ENCODE measurements at places on chromosomes 5 and 9. TPM values are rescaled to one million over a fixed set of nuclear protein-coding genes. Genes with fewer than 3 reads are reported as not detected.

SLC27A6 gene
- polyA plus RNA-seq: not detected

SLC46A2 gene
- polyA plus RNA-seq: not detected

DNA sequence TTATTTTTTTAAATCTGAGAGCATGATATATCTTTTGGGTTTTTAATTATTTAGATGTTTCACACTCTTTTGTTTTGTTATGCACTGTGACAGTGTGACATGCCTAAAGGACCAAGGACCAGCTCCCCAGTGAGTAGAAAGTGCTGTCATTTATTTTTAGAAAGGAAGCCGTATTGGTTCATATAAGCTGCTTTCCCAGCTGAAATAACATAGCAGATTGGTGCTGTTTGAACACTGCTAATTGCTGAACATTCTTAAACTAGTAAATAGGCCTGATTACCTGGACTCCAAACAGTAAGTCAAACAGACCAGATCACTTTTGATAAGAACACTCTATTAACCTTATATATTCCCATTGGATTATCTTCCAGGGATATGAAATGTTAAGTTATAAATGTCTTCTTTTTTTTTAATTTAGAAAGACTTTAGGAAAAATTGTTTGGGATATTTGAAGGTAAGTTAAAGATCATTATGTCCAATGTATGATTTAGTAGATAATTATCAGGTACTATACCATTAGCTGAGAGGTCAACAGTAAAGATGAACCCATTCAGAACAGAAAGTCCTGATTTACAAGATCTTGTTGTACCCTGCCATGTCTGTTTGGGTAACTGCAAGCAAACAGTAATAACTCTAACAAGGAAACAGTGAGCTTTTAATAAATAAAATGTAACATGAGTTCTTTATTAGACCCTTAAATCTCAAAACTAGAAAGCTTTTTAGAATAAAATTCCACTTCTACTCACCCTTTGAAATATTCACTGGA is 27.8 kb upstream of the ELL2 start:
- H3K4me3 ChIP-seq: no peak overlapping the region
- H3K4me1 ChIP-seq: peaks cover 2% of the 10 kb centered on the region
- no peak overlapping the region for H3K27ac ChIP-seq
- no peaks in the 10 kb centered on the region for H3K27me3 ChIP-seq
- H3K36me3 ChIP-seq: no peaks in the 10 kb centered on the region

DNA sequence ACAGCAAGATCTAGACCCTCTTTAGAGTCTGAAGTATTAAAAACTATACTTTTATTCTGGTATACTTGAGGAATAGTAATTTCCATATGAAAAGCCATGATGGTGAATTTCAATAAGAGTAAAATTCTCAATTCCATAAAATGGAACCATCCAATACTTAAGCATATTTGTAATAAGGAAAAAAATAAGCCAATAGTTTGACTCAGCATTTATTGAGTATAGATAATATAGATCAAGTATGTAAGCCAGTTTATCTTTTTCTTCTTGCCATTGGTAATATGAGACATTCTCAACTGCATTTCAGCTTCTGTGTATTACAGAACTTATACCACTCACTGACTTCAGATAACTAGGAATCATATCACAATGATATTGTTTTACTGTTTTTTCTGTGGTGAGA is 361.0 kb downstream of the SLCO4C1 start:
- no peaks in the 10 kb centered on the region for H3K4me1 ChIP-seq
- no peaks in the 10 kb centered on the region for H3K27me3 ChIP-seq
- no peak for DNase-seq

DNA sequence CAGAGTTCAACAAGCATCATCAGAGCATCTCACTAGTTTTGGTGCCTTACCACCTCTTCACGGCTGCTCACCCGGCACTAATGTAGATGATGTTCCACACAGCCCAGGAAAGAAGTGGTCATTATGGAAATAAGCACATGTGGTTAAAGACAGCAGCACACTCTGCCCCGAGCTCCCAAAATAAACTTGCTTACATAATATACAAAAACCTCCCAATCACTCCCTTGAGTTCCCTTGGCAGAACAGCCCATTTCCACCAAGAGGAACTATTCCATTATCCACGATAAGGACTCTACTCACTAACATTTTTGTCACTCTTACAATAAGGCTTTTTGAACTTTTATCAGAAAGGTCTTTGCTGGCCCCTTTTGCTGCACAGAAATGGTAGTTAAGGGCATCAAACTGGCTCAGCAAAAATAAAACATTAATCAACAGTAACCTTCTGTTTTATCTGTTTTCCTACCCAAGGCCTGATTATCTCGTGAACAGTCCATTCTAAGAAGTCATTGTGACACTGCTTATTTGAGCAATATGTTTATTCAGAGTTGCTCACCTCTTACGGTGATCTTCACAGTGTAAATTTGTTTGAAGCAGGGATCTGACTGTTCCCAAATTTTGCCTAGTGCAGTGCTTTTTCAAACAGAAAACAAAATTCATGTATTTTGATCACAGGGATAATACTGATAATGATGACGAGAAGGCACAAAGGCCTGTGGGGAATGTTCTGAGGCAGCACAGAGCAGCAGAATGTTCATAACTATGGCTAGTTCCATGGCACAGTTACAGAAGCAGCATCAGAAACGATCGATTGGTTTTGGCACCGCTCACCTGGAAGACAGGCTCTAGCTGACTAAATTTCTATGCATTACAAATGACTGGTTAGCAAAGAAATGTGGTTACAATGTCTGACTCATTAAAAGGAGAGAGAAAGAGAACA is 399.8 kb upstream of the PIK3R1 start:
- no peak overlapping the region for H3K27ac ChIP-seq
- H3K4me1 ChIP-seq: peaks cover 10% of the 10 kb centered on the region
- no peak for DNase-seq
- H3K4me3 ChIP-seq: no peak overlapping the region
- H3K36me3 ChIP-seq: no peaks in the 10 kb centered on the region
- no peaks in the 10 kb centered on the region for H3K27me3 ChIP-seq

DNA sequence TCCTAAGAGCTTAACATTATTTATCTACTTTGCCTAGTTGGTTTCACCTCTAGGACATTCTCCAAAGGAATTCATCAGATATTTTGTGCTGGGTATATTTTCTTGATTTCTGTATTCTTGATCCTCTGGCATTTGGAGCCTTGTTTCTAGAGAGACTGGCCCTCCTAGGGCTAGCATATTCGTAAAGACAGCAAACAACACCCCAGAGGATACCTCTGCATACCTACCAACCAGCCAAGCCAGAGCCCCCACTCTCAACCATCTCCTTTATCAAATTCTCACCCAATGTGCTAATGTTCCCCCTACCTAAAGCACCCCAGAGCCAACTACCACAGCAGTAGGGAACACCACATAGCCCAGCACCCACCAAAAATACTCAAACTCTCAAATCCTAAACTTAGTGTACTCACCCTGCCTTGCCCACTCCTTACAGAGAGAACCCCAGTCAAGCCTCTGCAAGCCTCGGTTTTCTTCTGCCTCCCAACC is 149.5 kb downstream of the SEMA5A start:
- H3K4me1 ChIP-seq: no peaks in the 10 kb centered on the region
- no peak overlapping the region for H3K4me3 ChIP-seq
- H3K27me3 ChIP-seq: no peaks in the 10 kb centered on the region
- DNase-seq: no peak
- no peaks in the 10 kb centered on the region for H3K36me3 ChIP-seq
- H3K27ac ChIP-seq: no peak overlapping the region

- no peaks in the 10 kb centered on the region for H3K36me3 ChIP-seq
- H3K4me3 ChIP-seq: no peak overlapping the region
- H3K4me1 ChIP-seq: no peaks in the 10 kb centered on the region
- peak; percentile 32 for DNase-seq
- no peak overlapping the region for H3K27ac ChIP-seq
- H3K27me3 ChIP-seq: peaks cover 1% of the 10 kb centered on the region
These were observed 109.4 kb downstream of the C5orf15 start for GRCh38 chr5:133859073-133859472.
